ENCODE measurements at places on chromosomes 6 and 20.
A peak's percentile ranks its signal among the peaks of the same experiment; 100 is the strongest.

DNA sequence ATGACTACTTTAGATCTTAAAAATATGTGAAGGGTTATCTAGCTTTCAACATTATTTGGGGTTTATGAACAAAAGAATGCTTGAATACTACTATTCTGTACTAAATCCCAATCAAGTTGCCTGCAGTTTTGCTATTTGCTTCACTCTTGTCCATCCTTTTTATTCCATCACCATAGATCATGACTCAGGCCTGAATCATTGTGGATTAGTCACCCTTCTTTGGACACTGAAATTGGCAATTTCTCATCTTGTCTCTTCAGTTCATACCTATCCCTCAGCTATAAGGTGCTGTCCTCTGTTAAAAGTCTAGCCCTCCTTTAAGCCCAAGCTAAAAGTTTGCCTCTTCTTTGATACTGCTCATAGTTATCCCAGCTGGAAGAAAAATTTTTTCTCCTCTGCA, 199.1 kb downstream of the CENPW start:
- DNase-seq, result no peak

GRCh38 chr6:160733050-160733646, 31.1 kb downstream of the PLG start:
- DNase-seq, result peak; percentile 12

GRCh38 chr6:99604166-99605073, 2.2 kb upstream of the PRDM13 start:
- DNase-seq, result no peak

GRCh38 chr6:132190097-132190814, 211.0 kb downstream of the MOXD1 start:
- DNase-seq, result no peak

GRCh38 chr20:50403565-50404418, 106.4 kb upstream of the PTPN1 start:
- no peak for DNase-seq

DNA sequence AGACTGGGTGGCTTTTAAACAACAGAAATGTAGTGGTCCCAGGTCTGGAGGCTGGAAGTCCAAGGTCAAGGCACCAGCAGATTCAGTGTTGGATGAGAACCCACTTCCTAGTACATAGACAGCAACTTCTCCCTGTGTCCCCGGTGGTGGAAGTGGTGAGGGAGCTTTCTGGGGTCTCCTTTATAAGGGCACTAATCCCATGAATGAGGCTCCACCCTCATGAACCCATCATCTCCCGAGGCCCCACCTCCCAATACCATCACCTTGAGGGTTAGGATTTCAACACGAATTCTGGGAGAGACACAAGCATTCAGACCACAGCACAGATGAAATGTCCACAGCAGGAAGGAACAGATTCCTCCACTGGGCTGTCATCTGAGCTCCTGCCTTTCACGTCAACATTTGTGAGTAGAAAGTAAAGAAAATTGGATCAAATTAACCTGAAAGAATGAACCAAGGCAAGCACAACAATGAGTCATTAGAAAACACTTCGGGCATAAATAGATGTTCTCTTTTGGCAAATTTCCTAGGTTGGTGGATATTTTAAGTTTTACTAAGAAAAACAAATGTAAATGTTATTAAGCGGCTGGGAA, 130.7 kb downstream of the RNASET2 start:
- DNase-seq, result no peak

GRCh38 chr6:31663961-31664789, 622 bp downstream of the GPANK1 start:
- no peak for DNase-seq

- peak; percentile 74 for DNase-seq
Observed at GRCh38 chr20:62382306-62383198, 4.4 kb upstream of the RPS21 start.

- no peak for DNase-seq
Observed at GRCh38 chr6:161578478-161578877, 304.6 kb upstream of the AGPAT4 start.

GRCh38 chr6:103925317-103925716, 934.4 kb downstream of the HACE1 start:
- DNase-seq, result peak; percentile 56

DNA sequence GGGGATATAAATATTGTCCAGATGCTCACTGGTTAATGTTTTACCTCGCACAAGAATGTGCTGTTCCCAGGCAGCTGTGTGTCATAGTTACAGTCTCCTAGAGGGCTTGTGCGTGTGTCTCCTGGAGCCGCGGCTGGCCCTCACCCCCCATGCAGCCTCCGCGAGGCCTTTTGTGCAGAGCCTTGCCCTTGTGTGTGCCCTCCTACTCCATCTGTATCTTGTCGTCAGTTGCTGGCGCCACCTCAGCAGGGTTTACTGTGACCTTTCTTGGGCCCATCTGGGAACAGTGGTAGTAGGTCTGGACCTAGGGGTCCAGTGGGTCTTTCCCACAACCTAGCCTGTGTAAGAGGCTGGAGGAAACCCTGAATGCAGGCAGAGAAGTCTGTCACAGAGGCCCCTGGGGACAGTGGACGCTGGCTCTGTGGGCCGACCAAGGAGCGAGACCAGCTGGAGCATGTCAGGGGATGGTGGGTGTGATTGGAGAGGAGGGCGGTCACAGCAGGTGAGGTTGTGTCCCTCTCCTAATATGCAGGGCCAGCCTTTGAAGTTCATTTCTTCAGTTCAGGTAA, 35.2 kb downstream of the PPP1R14C start:
- DNase-seq, result no peak

- no peak for DNase-seq
Observed at GRCh38 chr6:33272275-33273128, 627 bp downstream of the RPS18 start.

DNA sequence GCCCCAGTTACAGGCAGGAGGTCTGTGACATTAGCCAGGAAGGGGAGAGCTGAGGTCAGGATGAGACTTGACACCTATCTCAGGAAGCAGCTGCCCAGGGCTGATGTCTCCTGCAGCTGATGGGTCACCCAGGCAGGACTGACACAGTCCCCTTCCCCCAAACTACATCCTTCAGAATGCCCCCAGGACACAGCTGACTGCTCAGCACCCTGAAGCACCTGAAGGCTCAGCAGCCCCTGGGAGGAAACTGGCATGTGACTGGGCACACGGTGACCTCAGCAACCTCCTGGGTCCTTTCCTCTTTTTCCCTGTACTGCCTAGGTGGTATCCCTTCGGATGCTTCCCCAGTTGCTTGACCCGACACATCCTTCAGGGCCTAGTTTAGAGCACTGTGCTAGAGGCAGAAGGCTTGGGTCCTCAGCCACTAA, 1.9 kb downstream of the SDC4 start:
- no peak for DNase-seq

DNA sequence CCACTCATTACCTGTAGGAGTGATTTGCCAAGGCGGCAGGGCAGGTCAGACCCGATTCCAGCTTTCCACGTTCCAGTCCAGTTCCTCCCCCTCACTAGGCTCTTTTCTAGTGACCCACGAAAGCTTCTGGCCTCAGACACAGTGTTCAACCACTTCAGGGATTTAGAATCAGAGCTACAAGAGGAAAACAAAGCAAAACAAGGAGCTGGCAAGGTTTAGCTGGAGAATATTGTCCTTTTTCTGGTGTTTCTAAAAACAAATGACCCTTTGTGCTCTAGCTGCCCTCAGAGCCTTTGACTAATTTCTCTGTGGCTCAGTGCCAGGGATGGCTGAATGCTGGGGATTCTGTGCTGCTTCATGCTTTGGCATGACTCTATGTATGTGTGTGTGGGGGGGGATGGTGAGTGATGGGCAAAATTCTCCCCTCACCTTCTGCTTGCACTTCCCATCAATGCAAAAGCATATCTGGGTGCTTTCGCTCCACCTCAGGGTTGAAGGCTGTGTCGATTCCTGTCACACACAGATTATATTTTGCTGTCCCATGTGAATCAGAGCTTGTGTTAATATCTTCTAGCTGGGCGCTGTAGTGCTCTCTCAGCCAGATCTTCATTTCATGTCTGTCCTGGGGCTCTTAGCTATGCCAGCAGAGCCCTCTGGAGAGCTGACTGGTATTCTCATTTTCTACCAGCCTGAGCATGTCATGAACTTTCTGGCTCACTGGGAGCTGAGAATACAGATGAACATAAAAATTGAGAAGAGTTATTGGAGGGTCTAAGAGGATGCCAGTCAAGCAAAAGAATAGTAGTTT, 19.3 kb upstream of the NEDD9 start:
- DNase-seq, result no peak

- no peak for DNase-seq
Observed at GRCh38 chr6:95142661-95143335, 434.5 kb upstream of the MANEA start.

DNA sequence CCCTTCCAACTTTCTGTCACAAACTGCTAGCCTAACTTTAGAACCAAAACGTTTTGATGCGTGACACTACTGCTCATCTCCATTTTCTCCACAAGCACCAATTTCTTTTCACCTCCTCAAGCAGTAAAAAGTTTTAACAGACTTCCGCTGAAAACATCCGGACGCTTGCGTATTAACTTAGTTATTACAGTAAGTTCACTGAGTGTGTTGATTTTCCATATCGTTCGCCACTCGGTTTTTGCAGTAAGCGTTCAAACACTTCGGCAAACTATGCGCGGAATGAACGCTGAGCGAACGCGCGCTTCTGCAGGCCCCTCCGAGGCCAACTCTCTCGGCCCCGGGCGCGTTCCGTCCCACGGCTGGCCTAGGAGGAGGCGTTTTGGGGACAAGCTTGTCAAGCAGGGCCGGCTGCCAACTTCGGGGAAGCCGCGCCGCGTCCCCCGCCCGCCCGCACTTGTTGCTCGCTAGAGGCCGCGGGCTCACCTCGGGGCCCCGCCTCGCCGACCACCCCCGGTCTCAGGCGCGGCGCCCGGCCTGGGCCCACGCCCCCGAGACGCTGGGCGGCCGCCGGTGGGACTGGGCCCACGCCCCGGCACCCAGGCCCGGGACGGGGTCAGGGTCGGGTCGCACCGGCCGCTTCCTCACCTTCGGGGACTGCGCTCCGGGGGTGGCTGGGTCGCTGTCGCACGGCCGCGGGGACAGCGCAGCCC, 945 bp downstream of the PHF10 start:
- DNase-seq, result peak; percentile 15

DNA sequence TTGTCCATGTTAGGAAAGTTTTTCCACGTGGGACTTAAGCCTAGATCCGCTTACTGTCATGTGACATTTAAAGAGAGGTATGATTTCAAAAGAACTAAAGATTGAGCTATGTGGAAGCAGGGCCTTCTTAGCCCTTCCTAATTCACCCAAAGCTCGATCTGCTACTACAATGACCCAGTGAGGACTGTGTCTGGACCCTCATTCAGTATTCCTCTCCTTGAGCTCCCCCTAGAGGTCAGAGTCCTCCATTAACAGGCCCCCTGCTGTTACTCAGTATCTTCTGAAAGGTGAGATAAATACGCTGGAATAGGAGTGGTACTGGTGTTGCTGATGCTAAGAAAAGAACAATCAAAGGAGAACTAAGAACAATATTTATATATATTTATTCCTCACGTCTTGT, 414.0 kb downstream of the GJA1 start:
- no peak for DNase-seq

GRCh38 chr20:15613530-15613929, 959.7 kb downstream of the KIF16B start:
- no peak for DNase-seq

DNA sequence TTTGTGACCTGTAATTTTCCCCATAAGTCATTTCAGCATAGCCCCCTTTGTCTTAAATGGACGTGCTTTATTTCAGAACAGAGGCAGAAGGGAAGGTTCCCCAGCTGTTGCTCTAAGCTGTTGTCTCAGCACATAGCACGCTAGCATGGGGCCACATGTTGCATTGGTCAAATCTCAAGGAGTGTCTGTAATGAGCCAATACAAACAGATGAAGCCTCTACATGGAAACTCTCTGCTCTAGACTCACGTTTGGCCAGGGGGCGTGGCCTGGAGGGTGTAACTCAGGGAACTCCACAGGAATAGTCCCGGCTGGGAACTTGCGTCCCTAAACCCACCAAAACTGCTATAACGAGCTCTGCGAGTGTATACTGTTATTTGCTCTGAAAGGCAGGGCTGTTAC, 35.2 kb upstream of the SLC22A2 start:
- no peak for DNase-seq

- no peak for DNase-seq
Observed at GRCh38 chr20:16714751-16715150, 15.1 kb upstream of the SNRPB2 start.

DNA sequence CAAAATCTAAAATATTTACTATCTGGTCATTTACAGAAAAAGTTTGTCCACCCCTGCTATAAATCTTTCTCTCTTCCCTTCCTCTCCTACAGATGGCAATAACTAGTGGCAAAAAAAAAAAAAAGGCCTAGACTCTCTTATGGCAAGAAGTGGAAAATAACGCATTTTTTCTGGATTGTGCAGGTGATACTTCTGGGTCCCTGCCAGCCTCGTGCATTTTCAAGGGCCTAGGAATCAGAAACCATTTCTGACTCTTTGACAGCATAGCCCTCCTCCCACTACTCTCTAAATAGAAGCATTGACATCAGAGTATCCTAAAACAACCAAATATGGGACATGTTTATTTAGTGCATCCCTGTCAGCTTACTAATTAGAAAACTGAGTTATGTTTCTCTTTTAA, 251.0 kb downstream of the KHDC1L start:
- no peak for DNase-seq

- DNase-seq, result no peak
Observed at GRCh38 chr6:14397518-14397901, 279.9 kb downstream of the CD83 start.

- DNase-seq, result no peak
Observed at GRCh38 chr6:15326067-15326614, 80.3 kb downstream of the JARID2 start.

DNA sequence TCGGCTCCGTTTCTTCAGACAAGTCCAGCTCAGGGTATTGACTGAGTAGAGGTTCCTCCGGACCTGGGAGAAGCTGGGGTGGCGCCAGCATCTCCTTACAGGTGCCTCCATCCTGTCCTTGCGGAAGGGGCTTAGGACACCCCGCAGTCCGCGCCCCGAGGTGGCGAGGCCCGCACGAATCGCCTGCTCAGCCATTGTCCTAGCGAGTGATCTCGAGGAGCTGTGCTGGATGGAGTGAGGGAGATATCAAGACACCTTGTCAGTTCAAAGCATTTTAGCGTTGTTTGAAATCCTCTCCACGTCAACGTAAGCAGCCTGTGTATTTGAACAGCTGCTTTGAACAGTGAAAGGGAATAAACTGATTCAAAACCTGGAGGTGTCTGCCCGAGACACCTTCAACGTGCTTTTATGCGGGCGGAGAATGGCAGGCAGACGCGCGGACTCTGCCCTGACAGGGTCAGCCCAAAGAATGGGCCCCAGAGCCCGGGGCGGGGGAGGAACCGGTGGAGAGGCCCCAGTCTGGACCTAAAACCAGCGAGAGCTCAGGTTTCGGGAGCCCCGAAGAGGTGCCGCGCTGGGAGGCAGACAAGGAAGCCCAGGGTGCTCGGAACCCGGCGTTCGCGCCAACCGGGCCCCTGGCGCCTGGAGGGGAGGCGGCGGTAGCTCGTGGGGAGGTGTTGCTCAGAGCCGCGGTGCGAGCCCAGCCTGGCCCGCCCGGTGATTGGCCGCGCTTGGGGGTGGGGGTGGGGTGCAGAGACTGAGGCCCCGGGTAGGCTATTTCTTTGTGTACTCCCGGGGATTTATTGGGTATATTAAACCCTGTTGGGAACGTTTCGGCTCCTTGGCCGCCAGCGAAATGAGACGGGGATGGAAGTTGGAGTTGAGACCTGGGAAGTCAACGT, 3.1 kb upstream of the POU3F2 start:
- DNase-seq, result no peak

GRCh38 chr6:126048635-126049034, 62.3 kb downstream of the TRMT11 start:
- no peak for DNase-seq
